Activated T-helper 9 cell treated with anti-CD3 and anti-CD28 coated beads, Interleukin-2, amount 50 U/mL, for 16 hours (primary cell): ENCODE measurements at places on chromosomes 2 and 18.

DNA sequence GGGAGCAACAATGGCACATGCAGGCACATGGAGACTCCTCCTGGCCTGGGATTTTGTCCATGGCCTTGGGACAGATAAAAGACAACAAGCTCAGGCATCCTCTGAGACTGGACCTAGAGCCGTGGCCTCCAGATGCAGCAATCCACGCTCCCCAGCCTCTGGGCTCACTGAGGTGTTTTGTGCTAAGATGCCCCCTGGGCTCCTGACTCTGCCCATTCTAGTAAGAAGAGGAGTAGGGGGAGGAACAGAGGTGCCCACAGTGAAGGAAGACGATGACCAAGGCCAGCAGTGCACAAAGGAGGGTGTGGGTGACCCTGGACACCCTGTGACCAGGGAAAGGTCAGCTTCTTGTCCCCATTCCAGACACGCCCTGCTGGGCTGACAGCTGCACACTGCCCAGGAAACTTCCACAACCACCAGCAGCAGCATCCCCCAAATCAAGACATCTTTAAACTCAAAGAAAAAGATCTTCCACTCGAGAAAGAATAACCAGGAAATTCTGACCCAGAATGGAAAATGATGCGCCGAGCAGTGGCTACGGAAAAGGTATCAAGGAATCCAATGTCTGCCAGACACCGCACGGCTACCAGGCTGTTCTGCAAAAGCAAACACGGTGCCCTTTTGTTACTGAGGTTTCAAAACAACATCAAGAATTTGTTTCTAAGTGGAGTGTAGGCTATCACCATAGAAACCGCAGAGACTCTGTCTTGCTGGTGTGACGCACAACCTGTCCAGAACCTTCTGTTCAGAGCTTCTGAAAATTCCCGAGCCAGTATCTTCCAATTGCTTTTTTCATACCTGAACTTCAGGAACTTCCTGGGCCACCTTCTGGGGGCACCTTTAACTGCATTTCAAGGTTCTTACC, 65.5 kb downstream of the ZNF516 start:
- DNase-seq: no peak

- no peak for DNase-seq
Observed at GRCh38 chr18:67475673-67476072, 40.8 kb downstream of the DSEL start.

- no peak for DNase-seq
Observed at GRCh38 chr18:2222270-2223185, 348.8 kb downstream of the METTL4 start.

DNA sequence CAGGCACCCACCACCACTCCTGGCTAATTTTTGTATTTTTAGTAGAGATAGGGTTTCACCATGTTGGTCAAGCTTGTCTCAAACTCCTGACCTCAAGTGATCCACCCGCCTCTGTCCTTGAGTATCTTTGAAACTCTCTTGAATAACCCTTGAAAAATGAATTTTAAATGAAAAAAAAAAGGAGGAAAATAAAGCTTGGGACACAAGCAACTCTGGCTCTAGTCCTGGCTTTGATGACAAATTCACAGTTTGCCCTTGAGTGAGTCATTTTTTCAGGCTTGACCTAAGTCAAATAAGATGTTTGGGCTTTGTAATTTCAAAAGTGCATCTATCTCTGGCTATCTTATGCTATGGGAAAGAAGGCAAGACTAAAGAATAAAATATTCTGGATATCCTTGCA, 79.0 kb upstream of the TRIB2 start:
- no peak for DNase-seq

DNA sequence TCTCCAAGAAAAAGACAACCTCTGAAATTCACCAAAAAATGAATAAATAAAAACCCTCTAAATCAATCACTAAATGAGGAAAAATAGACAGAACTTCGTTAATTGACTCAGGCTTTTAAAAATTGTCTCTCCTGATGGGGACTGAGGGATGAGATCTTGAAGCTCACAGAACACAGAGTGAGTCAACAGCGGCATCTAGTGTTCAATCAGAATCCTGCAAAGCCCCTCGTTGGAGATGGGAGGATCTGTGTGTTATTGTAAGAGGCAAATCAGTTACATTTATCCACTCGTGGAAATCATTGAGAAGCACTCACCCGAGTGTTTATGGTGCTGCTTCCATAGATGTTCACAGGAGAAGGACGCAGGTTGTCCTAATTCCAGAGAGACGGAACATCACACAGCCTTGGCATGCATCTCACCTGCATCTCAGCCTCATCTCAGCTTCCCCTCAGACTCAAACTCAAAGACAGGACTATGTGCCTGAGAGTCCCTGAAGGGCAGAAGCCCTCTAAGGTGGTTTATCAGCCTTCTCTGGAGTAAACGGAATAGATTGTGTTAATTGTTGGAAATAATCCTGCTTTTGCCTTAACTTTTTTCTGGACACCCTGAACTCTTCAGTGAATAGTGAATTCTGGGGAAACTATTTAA, 82.0 kb downstream of the MREG start:
- DNase-seq: no peak

DNA sequence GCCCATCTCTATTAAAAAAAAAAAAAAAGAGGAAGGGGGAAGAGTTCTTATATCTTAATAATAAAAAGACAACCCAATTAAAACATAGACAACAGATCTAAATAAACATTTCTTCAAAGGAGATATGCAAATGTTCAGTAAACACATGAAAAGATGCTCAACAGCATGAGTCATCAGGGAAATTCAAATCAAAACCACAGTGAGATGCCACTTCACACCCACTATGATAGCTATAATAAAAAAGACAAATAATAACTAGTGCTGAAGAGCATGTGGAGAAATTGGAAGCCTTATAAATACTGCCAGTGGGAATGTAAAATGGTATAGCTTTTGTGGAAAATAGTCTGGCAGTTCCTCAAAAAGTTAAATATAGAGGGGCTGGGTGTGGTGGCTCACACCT, 61.5 kb upstream of the CYP20A1 start:
- no peak for DNase-seq
